ENCODE measurements at places on chromosomes 5 and 9.

DNA sequence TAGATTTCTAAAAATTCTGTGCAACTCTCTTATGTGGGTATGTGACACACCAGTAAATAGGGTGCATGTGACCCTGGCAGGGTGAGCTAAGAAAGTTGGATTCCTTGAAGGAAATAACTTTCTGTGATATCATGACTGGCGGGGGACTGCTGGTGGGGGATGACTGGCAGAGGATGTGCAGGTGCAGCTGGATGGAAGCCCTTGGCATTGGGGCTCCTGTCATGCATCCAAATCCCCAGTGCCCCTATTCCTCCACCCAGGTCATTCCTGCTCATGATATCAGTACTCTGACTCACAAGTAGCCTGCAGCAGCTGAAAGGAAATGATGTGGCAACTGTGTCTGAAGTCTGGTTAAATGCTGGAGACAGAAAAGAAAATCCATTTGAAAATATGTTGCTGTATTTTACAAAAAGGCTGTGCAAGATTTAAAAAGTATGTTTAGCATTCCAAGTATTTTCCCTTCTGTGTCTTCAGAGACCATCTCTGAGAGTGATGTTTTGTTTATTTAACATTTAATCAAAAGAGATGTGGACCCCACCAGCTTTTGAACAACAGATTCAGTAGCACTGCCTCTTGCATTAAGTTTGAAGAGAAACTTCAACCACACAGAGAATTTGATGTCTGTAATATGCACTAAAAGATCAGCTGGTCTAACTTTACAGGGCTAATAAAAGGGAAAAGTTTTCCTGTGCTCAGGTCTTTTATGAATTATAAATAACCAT, 17.9 kb upstream of the ZSWIM6 start:
- no peak for DNase-seq

GRCh38 chr5:59711310-59711709, 182.2 kb downstream of the PDE4D start:
- no peak for DNase-seq

- DNase-seq = no peak
Observed at GRCh38 chr5:151295791-151296477, 7.6 kb downstream of the SLC36A3 start.

GRCh38 chr5:36066540-36067210, at the start of gene UGT3A2:
TSS of gene UGT3A2 (minus strand) at chr5:36066882. CDS start at chr5:36066789, 93 bp downstream.
- no peak for DNase-seq

GRCh38 chr5:59002162-59002825, 419.4 kb downstream of the RAB3C start:
- no peak for DNase-seq

DNA sequence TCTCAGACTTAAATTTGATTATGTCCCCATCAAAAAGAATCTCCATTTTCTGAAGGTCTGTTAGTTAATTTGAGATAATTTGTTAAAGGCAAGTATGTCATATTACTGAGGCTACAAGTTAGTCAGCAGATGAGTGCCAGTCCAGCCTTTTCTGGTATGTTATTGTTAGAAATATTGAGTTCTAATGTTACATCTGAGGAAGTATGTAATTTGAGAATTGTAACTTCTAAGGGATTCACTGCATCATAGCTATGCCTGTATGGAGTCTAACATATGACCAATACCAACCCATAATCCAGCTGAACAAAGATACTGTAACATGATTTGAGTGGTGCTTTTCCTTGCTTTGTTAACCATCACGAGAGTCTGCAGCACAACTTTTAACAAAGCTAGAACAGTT, 13.9 kb downstream of the SLC23A1 start:
- no peak for DNase-seq

GRCh38 chr9:78280982-78281668, 15.8 kb upstream of the PSAT1 start:
- no peak for DNase-seq

DNA sequence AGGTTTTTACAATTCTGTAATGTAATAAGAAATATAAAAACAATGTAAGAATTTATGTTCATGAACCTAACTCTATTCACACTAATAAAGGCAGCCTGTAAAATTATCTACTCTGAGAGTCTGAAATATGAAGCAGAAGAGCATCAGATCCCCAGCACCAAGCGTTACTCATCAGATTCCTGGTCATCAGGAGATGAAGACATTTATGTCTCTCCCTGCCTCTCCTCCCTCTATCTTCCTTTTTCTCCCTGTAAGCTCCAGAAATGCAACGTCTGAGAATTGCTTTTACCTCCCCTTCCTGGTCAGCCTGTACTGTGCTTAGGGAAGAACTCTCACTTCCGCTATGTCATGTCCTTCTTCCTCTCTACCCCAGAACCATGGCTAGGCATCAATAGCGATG, 114.4 kb upstream of the SLIT3 start:
- DNase-seq = no peak

DNA sequence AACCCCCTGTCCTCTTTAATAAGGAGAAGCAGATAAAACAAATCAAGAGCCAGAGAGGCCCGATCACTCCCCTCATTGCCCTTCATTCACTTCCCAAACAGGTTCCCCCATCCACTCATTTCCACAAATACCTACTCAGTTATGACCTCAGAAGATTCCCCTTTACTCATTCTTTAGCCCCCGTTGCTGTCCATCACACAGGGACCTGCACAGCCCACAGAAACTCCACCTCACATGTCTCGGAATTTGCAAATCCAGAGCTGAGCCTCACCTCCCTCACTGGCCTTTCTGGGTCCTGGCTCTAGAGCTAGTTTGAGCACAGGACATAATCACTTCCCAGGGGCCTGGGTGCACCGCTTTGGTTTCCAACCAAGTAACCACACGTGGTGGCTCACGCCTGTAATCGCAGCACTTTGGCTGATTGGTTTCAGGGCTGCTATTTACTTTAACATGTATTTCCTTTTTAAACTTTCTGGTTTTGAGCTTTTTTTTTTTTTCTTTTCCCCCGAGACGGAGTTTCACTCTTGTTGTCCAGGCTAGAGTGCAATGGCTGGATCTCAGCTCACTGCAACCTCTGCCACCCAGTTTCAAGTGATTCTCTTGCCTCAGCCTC, 17.8 kb downstream of the ATP6V0E1 start:
- DNase-seq = peak; percentile 28

GRCh38 chr5:159333545-159333925, 3.2 kb upstream of the IL12B start:
- no peak for DNase-seq

DNA sequence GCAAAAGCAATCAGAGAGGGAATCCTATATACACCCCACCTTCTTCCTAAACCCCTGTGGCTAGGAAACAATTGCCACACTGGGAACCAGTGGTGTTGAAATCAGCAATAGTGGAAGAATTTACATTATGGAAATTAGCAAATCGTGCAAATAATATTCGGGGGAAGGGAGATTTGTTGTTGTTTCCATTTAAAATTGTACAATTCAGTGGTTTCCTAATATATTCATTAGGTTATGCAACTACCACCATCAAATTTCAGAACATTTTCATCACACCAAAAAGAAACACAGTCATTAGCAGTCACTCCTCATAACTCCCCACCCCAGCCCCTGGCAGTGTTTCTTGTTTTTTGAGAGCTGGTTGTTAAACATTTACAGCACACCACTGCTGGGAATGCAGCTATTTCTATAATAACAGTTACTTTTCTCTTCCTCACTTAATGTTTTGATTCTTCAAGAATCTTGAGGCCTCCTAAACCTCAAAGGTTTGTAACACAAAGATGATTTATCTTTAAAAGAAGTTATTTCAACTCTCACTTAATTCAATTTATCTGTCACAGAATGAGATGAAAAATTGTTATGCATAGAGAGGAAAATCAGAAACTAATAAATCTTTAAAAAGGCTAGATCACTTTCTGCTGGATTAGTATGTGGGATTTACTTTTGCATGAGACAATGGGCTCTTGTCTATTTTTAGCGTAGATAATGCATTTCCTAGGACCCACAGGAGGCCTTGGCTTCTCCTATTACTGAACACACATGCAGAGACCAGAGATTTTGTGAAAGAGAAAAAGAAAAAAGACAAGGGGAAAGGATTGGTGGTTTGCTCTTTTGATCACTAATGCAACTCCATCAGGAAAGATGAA, 91.8 kb upstream of the DAPK1 start:
- no peak for DNase-seq

DNA sequence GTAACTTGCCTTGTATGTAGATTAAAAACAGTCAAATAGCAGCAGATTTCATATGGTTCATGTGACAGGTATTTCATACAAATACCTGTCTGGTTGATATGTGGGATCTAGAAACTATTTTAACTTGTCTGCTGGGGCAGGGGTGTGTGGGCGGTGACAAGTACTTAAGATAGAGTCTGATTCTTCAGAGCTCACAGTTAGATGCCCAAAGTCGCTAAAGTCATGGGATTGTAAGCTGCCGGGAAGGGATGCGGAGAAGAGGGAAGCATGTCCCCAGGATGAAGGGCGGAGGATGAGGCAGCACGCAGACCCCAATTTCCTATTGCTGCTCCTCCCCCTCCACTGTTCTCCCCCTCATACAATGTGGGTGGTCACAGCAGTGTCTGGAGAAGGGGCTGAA, 13.3 kb downstream of the ANXA6 start:
- DNase-seq = no peak

GRCh38 chr9:2411459-2412215, 209.9 kb upstream of the VLDLR start:
- DNase-seq = no peak

- no peak for DNase-seq
Observed at GRCh38 chr9:132474253-132474652, 64.2 kb downstream of the CFAP77 start.

- DNase-seq = no peak
Observed at GRCh38 chr5:13809921-13810320, 134.6 kb downstream of the DNAH5 start.

DNA sequence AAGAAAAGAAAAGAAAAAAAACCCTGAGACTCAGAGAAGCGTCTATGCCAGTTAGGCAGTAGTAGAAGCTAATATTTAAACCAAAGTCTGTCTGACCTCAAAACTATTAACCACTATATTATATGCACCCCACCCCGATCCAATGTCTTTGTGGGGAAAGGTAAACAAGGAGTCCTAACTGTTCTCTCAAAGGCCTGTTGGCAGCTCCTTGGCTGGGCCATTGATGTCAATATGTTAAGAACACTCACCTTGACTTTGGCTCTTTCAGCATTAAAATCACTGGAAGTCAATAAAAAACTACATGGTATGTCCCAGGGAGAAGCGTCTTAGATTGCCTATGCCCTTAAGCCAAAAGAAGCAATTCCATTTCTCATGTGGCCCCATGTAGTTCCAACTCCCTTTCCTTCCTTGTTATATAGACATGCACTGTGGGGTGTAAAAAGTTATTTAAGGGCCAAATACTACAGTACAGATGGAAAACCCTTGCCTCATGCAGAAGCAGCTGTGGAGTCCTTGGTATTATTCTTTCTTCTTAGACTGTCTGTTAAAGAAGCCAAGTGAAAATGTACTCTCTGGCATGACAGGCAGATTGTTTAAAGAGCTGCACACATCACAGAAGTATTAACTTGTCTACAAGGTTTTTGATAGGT, 308.6 kb upstream of the RPS23 start:
- DNase-seq = no peak

Measured in GM10248 (cell line).